ENCODE measurements at places on chromosomes 4 and X.

DNA sequence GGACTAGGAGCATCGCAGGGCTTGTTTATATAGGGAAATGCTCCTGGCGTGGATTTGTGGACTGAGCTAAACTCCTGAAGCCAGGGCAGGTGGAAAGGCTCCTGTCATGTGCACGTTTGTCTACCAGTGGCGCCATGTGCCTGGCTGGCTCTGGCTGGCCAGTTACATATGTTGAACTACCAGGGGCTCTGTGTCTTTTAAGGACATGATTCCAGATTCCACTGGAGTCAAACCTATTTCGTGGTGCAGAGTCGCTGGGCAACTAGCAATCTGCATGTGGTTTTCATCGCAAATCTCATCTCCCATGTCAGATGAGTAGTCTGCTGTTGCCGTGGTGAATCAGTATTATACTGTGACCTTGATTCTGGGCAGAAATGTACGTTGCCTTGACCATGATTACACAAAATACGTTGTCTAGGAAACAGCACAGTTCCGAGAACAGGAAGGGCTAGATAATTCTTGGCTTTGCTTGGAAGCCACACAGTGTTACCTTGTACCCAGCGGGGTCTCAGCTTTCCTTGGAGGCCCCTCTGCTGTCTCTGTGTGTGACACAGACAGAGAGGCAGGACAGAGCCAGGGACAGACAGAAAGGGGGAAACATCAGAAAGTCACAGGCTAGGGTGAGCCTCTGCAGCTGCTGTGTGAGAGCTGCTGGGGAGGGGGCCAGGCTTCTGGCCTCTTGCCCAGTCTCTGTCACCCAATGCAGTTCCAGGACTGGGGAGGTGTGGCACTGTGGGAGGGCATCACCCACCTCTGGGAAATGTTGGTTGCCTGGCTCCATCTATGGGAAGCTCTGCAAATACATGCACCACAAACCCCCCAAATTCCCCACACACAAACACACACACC, 19.2 kb downstream of the PNMA6E start:
- DNase-seq, result no peak

DNA sequence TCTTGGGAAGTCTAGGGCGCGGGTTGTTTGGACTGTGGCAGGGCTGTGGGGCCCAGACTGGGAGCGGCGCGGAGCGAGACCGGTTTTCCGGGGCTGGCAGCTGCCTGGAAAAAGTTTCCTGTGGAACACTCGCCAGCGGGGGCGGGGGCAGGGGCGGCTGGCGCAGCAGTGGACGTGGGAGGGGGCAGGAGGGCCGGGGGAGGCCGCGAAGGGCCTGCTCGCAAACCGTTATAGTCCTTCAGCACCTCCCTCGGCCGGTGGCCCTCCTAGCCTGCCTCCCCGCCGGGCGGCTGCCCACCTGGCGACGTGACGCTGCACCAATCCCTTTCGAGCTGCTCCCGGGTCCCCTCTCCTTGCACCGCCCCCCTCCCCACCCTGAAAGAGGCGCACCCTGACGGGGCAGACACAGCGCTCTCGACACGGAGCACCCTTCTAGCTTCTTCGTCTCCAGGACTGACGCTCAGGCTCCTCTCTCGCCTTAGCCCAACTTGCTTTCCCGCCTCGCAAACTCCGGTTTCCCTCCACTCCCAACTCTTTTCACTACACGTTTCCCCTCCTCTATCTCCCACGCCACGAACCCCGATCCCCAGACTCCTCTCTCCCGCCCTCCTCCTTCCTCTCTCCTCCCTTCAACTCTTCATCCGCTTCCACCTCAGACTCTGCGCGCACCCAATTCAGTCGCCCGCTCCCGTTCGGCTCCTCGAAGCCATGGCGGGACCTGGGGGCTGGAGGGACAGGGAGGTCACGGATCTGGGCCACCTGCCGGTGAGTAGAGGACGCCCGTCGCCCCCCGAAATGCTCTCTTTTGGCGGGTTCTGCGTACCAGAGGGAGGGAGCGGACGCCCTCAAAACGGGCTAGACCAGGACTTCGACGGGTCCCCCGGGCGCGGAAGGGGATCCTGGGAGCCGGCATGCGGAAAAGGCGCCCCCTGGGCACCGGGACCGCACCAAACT, at the start of gene NRK:
TSS of gene NRK (plus strand) at position 402 of the 954 bp plus-strand sequence. CDS start at position 709, 307 bp downstream.
- DNase-seq, result no peak

DNA sequence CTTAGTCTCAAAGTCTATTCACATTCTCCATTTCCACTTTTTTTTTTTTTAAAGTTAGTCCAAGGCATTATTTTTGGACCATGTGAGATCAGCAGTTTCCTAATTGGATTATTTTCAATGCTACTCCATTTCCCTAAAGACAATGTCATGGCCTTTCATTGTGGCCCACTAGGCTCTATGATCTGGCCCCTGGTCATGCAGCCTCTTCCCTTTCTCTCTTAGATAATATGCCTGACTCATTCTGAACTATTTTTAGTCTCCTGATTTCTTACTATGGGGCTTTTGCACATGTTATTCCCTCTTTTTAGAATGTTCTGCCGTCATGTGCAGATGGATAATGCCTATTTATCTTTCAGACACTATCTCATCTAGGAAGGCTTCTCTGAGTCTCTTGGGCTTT, 157.3 kb downstream of the TMA16 start:
- no peak for DNase-seq

DNA sequence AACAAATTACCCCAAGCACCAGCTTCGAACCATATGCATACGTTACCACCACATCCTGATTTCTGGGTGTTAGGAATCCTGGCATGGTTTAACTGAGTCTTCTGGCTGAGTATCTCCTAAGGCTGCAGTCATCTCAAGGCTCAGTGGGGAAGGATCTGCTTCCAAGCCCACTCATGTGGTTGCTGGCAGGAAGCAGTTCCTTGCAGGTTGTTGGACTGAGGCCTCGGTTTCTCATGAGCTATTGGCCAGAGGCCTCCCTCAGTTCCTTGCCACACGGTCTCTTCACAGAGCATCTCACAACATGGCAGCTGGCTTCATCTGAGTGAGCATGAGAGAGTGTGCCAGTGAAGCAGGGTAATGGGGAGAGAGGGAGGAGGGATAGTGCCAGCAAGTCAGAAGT, 96.1 kb upstream of the MTM1 start:
- no peak for DNase-seq

- DNase-seq, result no peak
Measured at GRCh38 chr4:41098093-41099048, 116.0 kb downstream of the APBB2 start.

DNA sequence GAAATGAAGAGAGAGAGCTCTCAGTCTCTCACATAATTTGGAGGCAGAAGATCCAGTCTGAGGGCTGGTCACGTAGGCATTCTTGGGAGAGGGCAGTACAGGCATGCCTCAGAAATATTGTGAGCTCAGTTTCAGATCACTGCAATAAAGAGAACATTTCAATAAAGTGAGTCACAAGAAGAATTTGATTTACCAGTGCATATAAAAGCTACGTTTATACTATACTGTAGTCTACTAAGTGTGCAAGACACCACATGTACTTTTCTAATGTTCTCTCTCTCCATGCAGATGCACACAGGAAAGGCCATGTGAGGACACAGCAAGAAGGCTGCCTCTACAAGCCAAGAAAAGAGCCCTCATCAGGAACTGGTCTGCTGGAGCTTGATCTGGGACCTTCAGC, 583.5 kb upstream of the FAT1 start:
- DNase-seq, result no peak

All from activated CD8-positive, alpha-beta memory T cell treated with anti-CD3 and anti-CD28 coated beads for 1 hour (primary cell).